HT-29 (cell line): ENCODE measurements at places on chromosomes 4 and X.

GRCh38 chrX:15694941-15695451, 30.4 kb upstream of the CLTRN start:
- DNase-seq, result no peak

GRCh38 chrX:153226344-153227185, 47.5 kb downstream of the MAGEA1 start:
- peak; percentile 19 for DNase-seq

DNA sequence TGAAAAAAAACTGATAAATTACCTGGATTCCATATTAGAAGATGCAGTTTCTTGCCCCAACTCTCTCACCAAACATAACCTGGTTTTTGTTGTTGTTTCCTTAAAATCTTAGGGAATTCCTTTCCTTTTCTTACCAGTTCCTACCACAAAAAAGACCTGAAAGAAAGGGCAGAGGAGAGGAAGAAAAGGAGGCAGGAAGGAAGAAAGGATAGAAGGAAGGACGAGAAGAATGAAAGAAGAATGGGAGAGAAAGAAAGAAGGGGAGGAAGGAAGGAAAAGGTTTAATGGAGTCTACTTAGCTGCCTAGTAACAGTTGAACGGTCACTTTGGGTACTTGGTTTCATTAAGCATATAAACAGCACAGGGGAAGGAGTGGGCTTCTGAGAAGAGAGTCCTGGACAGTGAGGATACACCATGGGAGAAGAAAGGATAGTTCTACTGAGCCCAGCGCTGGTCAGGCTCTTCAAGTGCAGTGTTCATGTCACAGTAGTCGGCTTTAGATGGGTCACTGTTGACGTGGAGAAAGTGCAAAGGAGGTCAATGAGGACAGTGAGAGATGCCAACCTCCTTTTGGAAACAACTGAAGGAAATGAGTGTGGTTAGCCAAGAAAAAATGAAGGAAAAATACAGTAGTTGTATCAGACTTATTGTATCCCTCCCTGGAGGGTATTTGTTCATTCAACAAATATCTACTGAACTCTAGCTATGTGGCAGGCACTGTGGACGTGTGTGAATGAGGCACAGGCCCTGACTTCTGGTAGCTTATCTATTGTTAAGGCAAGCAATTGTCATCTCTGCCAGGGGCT, 1.1 kb upstream of the CHIC2 start:
- no peak for DNase-seq

- peak; percentile 41 for DNase-seq
Observed at GRCh38 chr4:155906554-155907247, 3.2 kb downstream of the TDO2 start.

DNA sequence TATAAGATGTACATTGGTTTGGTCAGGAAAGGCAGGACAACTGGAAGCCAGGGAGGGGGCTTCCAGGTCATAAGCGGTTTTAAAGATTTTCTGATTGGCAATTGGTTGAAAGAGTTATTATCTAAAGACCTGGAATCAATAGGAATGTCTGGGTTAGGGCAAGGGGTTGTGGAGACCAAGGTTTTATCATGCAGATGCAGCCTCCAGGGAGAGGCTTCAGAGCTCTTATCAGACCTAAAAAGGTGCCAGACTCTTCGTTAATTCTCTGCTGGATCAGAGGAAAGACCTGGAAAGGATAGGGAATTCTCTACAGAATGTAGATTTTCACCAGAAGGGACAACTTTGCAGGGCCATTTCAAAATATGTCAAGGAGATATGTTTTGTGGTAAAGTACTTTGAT, 62.8 kb downstream of the BEX3 start:
- no peak for DNase-seq

- DNase-seq, result no peak
Observed at GRCh38 chr4:164997941-164998340, 20.5 kb upstream of the TRIM61 start.

DNA sequence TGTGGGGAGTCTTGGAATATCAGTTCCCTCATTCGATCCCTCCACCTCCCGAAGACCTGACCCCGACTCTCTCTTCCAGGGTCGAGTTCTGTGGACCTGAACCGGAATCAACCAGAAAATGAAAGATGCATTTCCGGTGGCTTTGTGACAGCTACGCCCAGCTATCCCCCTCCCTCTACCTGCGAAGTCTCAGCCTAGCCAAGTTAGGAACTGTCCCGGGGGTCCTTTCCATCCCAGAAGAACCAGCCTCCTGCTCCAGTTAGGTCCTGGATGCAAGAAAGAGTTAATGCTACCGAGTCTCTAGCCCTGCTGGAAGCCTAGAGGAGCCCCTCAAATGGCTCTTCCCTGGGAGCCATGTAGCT, 13.4 kb upstream of the ETDC start:
- no peak for DNase-seq

DNA sequence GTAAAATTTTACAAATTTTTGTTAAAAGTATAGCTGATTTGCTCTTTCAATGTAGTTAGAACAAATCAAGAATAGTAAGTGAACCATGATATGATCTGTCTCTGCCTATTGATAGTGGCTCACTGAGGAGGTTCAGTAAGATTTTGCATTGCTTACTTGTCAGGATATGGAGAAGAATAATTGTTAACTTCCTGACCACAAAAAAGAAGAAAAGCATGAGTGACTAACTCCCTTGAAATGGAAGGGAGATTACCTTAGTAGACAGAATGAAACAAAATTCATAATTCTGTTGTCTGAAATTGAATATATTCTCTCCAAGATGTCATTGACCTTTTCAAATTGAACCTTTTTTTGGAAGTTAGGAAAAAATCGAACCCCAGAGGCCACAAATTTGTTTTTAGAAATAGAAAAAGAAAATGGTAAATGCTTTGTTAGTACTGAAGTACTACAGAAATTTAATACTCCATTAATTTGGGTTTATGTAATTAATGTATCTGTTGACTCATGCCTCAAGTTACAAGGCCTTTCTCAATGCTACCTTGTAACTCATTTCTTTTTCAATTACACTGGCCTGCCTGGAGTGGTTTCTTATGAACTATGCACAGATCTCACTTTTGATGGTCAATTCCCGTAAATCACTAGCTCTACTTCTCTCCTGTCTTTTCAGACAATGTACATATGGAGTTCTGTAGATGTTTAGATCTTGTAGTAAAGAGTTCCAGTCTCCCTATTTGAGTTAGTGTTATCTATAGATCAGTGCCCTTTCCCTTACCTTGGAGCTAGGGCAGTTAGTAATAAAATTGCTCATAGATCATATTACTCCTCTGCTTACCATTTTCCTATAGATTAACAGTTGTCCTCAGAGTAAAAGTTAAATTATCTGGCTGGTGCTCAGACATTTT, 139.3 kb downstream of the TLL1 start:
- DNase-seq, result no peak

- no peak for DNase-seq
Observed at GRCh38 chr4:3688018-3688998, 77.9 kb upstream of the ADRA2C start.

GRCh38 chrX:130071611-130072344, 38.5 kb downstream of the ELF4 start:
- no peak for DNase-seq

DNA sequence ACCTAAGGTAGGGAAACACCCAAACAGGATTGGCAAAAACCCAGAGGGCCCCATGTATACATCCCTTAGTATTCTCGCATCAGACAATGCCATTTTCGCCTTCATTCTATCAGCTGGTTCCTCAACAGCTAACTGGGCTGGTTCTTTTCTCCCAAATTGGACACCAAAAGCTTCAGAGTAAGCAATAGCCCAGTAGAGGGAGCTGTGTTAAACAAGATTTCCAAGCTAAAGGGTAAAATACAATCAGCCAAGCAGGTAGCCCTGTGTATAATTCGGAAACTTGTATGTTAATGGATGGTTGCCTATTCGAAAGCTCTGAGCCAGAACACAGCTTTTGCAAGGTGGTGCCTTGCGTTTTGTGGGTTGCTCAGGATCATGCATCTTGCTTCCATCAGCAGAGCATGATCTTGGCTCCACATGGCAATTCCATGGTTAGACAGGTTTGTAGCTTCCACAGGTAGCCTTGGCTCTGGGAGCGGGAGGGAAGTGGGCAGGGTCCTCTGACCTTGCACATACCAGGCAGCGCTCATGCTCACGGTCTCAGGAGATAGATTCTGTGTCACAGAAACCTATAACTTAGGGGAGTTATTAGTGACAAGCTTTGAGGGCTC, 115.2 kb upstream of the LNX1 start:
- DNase-seq, result peak; percentile 60

- no peak for DNase-seq
Observed at GRCh38 chr4:118915468-118915867, 26.8 kb downstream of the SYNPO2 start.

GRCh38 chr4:1379801-1380331, 26.4 kb downstream of the NKX1-1 start:
- no peak for DNase-seq

- DNase-seq, result no peak
Observed at GRCh38 chr4:3037957-3038461, 36.3 kb downstream of the HTT-AS start.

DNA sequence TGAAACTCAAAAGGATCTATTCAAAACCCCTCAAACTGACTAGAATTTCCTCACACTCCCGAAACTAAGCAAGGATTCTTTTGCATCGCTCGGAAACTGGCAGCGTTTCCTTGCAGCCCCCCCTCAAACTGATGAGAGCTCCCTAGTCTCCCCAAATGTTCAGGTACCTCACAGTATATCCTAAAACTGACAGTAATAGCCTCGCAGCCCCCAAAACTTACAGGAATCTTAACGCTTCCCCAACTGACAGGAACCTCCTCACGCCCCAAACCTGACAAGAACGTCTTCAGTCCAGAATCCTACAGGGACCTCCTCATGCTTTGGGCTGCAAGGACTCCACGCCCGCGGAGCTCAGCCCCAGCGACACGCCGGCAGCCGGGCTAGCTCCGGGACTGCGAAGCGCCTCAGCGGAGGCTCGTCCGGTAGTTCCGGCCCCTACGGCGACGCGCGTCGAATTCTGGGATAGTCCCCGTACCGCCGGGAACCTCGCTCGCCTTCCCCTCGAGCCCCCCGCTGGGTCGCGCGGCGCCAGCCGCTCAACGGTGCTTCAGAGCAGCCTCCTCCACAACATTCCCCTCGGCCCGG, 640 bp downstream of the PHF8 start:
- DNase-seq, result no peak

GRCh38 chr4:39435659-39436563, 22.8 kb downstream of the RPL9 start:
- no peak for DNase-seq

GRCh38 chr4:81030981-81031791, 678 bp downstream of the BMP3 start:
- DNase-seq, result no peak

- no peak for DNase-seq
Observed at GRCh38 chrX:112051576-112051975, 31.0 kb downstream of the TRPC5 start.

DNA sequence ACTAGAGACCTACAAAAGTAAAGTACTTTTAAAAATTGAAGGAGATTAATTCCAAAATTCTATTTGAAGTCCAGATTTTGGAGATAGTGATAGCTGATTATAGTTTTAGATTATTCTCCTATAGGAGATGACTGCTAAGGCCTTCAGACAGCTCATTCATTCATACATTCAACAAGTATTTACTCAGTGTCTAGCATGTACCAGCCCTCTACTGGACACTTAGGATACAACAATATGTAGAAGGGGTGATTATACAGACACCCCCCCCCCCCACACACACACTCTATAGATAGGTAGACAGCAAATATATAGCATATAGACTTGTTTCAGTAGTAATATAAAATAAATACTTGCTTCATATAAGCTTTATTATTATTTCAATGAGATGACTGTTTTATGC, 60.4 kb upstream of the TAF9B start:
- peak; percentile 70 for DNase-seq

DNA sequence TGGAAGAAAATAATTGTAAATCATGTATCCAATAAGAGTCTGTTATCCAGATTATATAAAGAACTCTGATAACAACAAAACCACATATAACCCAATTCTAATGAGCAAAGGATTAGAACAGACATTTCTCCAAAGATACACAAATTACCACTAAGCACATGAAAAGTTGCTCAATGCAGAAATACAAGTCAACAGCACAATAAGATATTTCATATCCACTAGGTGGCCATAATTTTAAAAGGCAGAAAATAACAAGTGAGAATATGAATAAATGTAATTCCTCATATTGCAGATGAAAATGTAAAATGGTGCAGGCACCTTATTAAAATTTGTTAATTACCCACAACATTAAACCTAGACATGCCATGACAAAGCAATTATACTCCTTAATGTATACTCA, 73.9 kb upstream of the ZCCHC13 start:
- no peak for DNase-seq

GRCh38 chr4:69147334-69147733, 51.1 kb downstream of the UGT2B7 start:
- no peak for DNase-seq

GRCh38 chr4:81136161-81136905, 78.7 kb downstream of the PRKG2 start:
- no peak for DNase-seq

DNA sequence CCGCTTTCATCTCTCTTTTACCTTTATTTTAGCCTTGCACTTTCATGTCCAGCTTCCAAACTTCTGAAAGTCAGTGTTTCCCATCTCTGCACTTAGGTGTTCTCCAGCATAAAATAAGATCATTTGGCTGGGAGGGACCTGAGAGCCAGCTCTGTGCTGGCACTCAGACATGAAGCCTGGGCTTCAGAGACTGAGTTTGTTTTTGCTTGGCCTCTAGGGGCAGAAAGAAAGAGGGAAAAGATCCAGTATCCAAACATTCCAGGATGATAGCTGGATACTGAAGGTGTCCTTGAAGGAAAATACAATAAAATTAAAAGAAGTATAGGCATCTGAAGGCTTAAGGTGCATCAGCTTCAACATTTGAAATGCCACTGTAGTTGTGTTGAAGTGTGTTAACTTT, 202.4 kb upstream of the ZIC3 start:
- DNase-seq, result no peak

DNA sequence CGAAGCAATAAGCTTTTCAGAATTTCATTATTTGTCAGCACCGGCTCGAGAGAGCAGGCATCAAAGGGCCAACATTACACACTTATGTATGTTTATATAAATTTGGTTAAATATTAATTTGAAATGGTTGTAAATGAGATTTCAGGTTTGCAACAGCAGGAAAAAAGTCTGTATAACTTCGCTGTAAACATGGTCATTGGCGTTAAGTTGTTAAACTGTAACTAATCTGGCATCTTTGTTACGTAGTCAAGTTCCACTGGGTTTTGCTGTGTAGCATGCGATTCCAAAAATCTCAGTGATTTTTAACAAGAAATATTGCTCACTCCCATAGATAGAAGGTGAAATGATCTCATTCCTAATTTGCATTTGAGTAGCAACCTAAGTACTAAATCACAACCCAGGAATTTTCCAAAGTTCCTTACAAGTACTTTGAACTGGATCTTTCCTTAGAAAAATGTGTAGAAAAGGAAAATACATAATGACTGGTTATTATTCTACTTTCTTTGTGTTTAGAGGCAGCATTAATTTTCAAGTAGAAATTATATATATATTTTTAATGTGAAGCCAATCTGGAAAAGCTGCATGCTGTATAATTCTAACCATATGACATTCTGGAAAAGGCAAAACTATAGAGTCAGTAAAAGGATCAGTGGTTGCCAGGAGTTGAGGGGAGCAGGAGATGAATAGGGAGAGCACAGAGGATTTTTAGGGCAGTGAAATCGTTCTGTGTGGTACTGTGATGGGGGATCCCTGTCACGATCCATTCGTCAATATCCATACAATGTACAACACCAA, 222.1 kb downstream of the CBR4 start:
- peak; percentile 31 for DNase-seq

GRCh38 chrX:68947882-68948605, 119.2 kb downstream of the EFNB1 start:
- DNase-seq, result no peak
